Stimulated activated CD4-positive, alpha-beta T cell treated with anti-CD3 and anti-CD28 coated beads, Interleukin-1b, Interleukin-23, amount 100 ng/mL, for 24 hours (primary cell): ENCODE measurements at places on chromosomes 3 and 15.
A peak's percentile ranks its signal among the peaks of the same experiment; 100 is the strongest.

DNA sequence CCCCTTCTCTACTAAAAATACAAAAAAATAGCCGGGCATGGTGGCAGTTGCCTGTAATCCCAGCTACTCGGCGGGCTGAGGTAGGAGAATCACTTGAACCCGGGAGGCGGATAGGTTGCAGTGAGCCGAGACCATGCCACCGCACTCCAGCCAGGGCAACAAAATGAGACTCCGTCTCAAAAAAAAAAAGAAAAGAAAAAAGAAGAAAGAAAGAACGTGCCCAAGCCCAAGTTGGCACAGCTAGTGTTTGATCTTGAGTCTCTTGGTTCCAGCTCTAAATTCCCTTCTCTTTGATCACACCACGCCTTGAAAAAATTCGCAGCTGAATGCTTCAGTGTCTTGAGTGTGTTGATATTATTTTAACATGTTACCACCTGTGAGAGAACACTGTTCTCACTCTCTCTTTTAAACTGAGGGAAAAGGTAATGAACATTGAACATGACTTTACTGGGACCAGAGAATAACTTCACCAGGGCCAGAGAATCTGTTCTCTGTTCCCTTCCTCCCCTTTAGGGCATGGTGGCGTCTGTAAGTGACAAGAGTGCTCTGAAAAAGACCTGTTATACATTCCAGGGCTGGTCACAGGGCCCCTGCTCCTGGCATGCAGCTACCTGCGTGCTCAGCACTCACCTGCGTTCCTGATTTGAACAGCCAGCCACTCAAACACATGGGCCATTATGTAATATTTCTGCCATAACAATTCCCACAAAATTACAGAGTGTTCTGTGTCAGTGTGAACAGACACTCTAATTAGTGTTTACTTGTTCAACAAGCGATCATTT lies 19.0 kb downstream of the SLCO3A1 start:
- no peak for DNase-seq

GRCh38 chr15:94230431-94230882 lies 904 bp upstream of the MCTP2 start:
- no peak for DNase-seq

DNA sequence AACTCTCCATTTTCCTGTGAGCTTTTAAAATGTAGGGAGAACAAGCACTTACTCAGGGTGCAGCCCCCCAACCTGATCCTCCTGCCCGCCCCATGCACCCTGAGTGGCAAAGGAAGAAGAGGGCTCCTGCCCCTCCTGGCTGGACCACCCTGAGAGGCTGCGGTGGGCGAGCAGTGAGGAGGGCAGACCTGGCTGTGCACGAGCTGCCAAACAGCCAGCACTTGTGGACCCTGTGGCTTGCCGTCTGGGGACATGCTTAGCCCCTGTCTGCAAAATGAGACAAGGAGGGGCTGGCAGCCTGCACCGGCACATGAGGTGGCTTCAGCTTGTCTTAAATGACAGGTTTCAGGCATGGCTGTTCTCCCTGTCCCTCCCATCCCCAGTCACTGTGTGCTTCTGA lies 18.6 kb downstream of the ATP10A start:
- DNase-seq = no peak

- DNase-seq = no peak
Observed at GRCh38 chr3:172159962-172160538, 120.7 kb downstream of the FNDC3B start.

- DNase-seq = peak; percentile 0
Observed at GRCh38 chr15:70762469-70763119, 764 bp downstream of the UACA start.

DNA sequence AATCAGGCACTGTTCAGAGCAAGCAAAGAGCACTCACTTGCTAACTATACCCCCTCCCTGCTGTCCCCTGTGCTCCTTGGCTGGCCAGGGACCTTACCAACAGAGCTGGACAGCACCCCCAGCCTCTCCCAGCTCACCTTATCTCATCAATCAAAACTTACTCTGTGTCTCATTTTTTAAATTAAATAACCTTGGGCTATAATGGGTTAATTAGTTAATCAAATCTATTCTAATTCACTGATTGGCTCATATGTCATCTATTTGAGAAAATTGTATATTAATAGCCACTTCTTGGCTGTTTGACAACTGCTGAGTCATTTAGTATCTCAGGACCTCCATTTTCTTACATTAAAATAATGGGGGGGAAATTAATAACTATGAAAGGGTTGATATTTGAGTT lies 22.9 kb downstream of the IL5RA start:
- DNase-seq = no peak

GRCh38 chr3:157746391-157746790 lies 243.2 kb upstream of the VEPH1 start:
- no peak for DNase-seq

- DNase-seq = no peak
Observed at GRCh38 chr3:163779396-163780344, 1298.6 kb downstream of the SI start.

DNA sequence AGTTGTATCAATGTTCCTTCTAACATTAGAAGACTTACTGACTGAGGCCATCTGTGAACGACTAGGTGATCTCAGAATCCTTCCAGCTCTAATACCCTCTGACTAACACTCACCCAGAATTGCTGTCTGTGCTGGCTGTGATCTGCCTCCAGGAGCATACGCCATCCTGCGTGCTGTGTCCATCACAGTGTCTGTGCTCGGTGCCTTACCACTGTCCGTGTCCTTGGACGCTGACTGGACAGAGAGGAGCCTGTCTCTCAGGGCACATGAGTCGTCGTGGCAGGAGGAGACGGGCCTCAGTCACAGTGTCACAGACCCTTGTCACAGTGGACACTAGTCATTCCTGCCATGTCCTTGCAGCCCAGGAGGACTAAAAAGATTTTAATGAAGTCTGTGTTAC lies 83.1 kb downstream of the LMLN start:
- DNase-seq = no peak

DNA sequence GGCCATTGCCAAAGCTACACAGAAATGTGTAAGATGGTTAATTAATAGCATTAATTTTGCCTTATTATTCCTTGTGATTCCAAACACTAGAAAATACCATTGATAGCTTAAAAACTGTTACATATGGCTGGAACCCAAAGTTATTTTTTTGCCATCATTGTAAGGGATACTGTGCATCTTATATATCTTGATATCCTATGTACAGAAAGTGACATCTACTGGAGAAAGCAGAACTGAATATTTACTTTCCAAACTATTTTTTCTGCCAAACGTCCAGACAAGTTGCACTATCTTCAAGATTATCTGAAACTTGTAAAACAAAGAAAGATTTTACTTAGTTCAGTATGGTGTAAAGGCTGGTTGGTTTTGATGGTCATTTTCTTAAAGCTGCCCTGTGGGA lies 33.3 kb upstream of the MEIS2 start:
- no peak for DNase-seq

GRCh38 chr3:197600796-197601565 lies 45.2 kb upstream of the BDH1 start:
- no peak for DNase-seq

- no peak for DNase-seq
Observed at GRCh38 chr15:77974098-77974414, 103.5 kb downstream of the TBC1D2B start.

DNA sequence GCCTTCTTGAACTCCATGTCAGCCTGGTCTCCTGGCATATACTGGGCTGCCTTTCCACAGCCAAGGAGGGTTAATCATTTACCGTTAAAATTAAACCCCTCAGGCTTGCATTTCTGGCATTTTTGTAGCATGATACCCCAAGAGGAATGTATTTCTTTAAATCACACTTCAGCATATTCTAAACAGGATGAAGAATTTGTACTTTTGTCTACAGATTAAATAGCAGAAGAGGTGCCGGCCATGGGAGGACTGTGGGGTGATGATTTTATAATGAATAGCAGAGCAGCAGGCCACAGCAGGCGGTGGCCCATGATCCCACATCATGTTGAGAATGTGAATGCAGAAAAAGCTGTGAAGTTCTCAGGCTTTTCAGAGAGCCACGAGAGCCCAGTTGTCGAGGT lies 90.2 kb downstream of the ARNT2 start:
- no peak for DNase-seq

GRCh38 chr3:62252438-62253157 lies 120.8 kb downstream of the FEZF2 start:
- no peak for DNase-seq

- no peak for DNase-seq
Observed at GRCh38 chr3:189372243-189372642, 200.5 kb downstream of the TPRG1 start.

DNA sequence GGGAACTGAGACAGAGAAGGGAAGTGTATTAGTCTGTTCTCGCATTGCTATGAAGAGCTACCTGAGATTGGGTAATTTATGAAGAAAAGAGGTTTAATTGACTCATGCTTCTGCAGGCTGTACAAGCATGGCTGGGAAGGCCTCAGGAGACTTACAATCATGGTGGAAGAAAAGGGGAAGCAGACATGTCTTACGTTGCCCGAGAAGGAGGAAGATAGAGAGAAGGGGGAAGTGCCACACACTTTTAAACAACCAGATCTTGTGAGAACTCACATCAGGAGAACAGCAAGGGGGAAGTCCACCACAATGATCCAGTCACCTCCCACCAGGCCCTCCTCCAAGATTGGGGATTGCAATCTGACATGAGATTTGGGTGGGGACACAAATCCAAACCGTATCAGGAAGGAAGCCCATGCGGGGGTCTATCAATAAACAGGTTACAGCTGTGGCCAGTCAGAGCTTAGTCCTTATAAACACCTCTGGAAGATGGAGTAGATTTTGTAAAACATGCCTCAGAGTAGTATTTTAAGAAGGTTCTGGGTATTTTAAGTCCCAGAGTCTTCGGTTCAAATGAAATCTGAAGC lies 153.9 kb downstream of the GHSR start:
- DNase-seq = no peak

DNA sequence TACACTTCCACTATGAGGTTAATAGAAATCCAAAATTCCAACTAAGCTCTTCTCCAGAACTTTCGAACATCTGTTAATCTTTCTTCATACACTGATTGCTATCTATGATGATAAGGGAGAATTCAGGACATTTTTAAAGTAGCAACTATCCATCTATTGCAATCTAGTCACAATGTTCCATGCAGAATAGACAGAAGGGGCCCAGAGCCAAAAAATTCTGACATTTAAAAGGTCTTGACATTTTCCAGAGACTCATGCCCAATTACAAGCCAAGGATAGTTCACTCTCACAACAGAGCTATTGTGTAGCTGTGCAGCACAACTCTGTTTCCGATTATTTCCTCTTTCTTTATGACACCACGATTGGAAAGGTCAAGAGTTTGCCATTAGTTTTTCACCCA lies 999.7 kb upstream of the ALCAM start:
- DNase-seq = no peak

- no peak for DNase-seq
Observed at GRCh38 chr3:186400026-186400425, 38.0 kb upstream of the DGKG start.

- peak; percentile 40 for DNase-seq
Observed at GRCh38 chr3:177426878-177427495, 229.7 kb upstream of the TBL1XR1 start.

DNA sequence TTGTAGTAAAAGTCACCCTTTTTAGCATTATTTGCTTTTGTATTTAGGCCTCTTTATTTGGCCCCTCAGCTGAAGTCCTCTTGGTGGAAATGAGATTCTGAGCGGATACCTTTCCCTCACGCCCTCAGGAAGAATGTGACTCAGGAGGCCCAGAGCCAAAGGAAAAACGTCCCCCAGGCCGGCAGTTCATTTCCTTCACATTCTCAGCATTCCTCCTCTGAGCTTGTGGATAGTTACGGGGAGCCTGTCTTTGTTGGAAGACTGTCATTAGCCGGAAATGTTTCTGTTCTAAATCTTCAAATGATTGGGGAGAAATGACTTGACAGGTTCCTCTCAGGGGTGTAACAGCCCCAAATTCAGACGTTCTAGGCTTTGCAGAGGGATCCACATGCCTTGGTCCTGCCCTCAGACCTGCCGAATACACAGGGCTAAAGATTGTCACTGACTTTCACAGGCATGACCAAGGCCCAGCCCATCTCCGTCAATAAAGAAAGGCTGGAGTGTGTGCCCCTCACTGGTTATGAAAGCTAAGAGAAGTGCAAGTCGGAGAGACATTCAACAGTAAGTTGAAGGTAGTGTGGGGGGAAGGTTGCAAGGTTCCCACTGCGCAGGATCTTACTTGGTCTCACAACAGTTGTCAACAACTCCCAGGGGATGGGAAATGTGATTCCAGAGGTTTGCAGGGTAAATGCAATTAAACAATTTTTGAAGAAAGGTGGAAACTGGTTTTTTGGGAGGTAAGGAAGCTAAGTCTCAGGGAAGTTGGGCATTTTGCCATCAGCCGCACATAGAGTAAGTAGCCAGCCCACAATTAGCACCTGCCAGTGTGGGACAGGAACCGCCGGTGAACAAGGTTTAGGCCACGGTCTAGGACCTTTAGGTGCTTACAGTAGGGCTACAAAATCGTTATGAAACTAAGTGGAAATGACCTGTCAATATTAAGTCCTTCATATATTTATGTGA lies 39.7 kb upstream of the MYZAP start:
- DNase-seq = no peak

DNA sequence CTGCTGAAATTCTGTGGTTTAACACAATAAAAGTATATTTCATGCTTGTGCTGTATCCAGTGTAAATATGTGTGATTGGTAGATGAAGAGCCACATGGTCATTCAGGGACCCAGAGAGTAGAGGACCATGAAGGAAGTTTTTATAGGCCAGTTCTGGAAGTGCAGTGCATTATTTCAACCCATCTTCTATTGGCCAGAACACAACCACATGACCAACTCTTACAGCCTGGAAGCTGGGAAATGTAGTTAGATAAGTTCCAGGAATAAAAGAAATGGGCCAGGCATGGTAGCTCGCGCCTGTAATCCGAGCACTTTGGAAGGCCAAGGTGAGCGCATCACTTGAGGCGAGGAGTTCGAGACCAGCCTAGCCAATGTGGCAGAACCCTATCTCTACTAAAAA lies 21.4 kb upstream of the PRTG start:
- DNase-seq = no peak

DNA sequence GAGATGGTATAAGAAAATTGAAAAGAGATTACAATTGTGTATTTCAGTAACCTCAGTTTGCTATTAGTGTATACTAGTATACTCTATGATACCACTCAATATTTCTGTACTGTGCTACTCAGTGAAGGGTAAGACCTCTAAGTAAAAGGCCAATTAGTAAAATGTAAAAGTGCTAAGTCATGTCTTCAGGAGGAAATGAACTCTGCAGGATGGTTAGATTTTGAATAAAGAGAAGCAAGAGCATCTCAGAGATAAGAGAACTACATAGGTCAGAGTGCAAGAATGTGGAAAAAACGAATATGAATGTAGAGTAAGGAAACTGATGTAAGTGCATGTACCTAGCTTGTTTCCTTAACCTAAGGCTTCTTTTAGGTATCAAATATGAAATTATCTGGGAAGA lies 796.6 kb upstream of the GBE1 start:
- DNase-seq = no peak

GRCh38 chr15:55056500-55056899 lies 140.2 kb downstream of the RSL24D1 start:
- DNase-seq = no peak

DNA sequence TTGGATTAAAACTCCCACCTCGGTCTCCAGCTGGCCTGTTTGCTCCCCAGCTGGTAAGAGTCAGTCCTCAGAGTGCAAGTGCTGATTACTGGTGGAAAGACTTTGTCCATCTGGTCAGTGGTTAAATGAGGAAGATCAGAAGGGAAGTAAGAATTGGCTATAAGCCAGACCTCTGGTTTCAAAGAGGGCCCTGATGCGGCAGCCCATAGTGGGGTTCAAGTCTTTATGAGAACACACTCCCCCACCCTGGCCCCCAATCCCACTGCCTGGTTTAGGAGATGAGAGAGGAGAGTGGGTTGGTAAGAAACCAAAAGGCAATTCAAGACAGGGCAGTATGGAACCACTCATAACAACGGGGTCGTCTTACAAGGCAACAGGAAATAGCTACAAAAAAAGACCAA lies 65.0 kb downstream of the FRMD4B start:
- DNase-seq = no peak

GRCh38 chr3:156642750-156643728 lies 31.4 kb upstream of the TIPARP start:
- DNase-seq = no peak
